ENCODE measurements at places on chromosomes 5 and 9.

- DNase-seq = no peak
- H3K4me3 ChIP-seq = no peak within 1 kb of the TSS
- H3K4me1 ChIP-seq = no peaks in the 10 kb centered on the region
Measured at GRCh38 chr5:141182248-141182647, at the start of gene PCDHB16. PCDHB16 (plus strand) TSS chr5:141182387; CDS start chr5:141182560, 173 bp downstream.

DNA sequence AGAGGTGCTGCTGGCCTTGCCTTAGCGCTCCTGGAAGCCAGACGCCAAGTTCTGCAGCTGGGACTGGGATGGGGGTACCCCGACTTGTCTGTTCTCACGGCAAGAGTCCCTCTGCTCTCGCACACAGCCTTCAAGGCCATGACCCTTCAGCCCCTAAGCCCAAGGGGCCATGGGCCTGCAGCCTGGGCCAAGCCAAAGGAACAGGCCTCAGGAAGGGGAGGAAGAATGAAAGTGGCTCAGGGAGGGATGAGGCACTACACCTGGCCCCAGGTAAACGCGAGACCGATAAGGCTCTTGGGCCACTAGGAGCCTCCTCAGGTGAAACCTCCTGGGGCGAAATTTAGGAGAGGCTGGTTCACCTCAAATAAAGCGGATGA, 3.9 kb downstream of the EBF1 start:
- H3K27me3 ChIP-seq = peaks cover 17% of the 10 kb centered on the region
- DNase-seq = no peak
- no peak overlapping the region for H3K27ac ChIP-seq
- H3K4me1 ChIP-seq = peaks cover 19% of the 10 kb centered on the region

DNA sequence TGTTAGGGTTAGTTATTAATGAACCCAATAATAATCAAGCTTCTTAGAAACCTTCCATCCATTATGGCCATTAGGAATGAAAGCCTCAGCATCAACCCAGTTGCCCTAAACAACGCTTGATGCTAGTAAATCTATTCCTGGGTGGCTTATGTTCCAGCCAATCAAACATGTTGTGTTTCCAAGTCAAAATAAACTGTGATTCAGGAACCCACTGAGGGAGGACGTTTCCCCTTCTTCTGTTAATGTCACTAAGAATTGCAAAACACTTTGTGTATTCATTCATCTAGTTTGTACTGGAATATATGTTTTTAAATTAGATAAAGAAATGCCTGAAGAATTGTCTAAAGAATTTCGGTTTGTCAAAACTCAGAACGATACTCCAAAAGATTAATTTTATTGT, 142.5 kb upstream of the MSX2 start:
- no peaks in the 10 kb centered on the region for H3K4me1 ChIP-seq
- H3K36me3 ChIP-seq = no peaks in the 10 kb centered on the region
- DNase-seq = no peak
- no peak overlapping the region for H3K27ac ChIP-seq

GRCh38 chr5:60161340-60161934, 267.9 kb upstream of the PDE4D start:
- H3K27ac ChIP-seq = no peak overlapping the region
- H3K4me1 ChIP-seq = no peaks in the 10 kb centered on the region
- DNase-seq = no peak
- no peaks in the 10 kb centered on the region for H3K36me3 ChIP-seq
- no peak overlapping the region for H3K4me3 ChIP-seq

- no peak overlapping the region for H3K4me3 ChIP-seq
- no peak overlapping the region for H3K27ac ChIP-seq
- H3K36me3 ChIP-seq = no peaks in the 10 kb centered on the region
- no peaks in the 10 kb centered on the region for H3K27me3 ChIP-seq
Measured at GRCh38 chr9:84852617-84853301, 183.2 kb downstream of the NTRK2 start.

GRCh38 chr5:98069876-98070512, 703.5 kb upstream of the RGMB start:
- no peaks in the 10 kb centered on the region for H3K4me1 ChIP-seq
- H3K4me3 ChIP-seq = no peak overlapping the region
- no peaks in the 10 kb centered on the region for H3K27me3 ChIP-seq

GRCh38 chr9:109831998-109832658, 52.1 kb downstream of the PALM2AKAP2 start:
- H3K36me3 ChIP-seq = no peaks in the 10 kb centered on the region
- H3K27ac ChIP-seq = no peak overlapping the region
- H3K27me3 ChIP-seq = no peaks in the 10 kb centered on the region
- no peak overlapping the region for H3K4me3 ChIP-seq

GRCh38 chr9:113484258-113484730, 20.8 kb downstream of the RGS3 start:
- H3K36me3 ChIP-seq = no peaks in the 10 kb centered on the region
- no peak overlapping the region for H3K4me3 ChIP-seq
- DNase-seq = no peak
- no peaks in the 10 kb centered on the region for H3K27me3 ChIP-seq
- no peak overlapping the region for H3K27ac ChIP-seq

Data from naive thymus-derived CD4-positive, alpha-beta T cell (primary cell).